ENCODE measurements at places on chromosomes 2 and 18.
A peak's percentile ranks its signal among the peaks of the same experiment; 100 is the strongest.

GRCh38 chr2:236848501-236848900, 237.2 kb upstream of the COPS8 start:
- DNase-seq: no peak

GRCh38 chr2:39805936-39806608, 27.0 kb upstream of the THUMPD2 start:
- no peak for DNase-seq

GRCh38 chr2:99776906-99777646, 287.3 kb upstream of the REV1 start:
- DNase-seq: no peak

DNA sequence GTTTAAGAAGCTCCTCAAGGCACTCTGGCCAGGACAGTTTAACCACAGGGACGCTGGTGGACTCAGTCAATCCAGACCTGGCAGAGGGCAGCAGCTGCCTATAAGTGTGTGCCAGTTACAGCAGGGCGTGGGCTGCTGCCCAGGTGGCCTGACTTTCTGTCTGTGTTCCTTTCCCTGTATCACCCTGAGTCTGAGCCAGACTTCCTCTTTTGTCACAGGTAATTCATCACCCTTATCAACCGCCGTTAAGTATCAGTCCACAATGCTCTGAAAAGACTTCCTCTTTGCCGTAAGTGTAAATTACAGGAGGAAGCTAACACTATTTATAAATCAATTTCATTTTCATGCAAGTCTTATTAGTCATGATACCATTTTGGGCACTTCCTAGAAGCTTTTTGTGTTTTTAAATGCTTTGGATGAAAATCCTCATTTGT, 7.0 kb downstream of the LPIN1 start:
- DNase-seq: peak; percentile 64

- no peak for DNase-seq
Measured at GRCh38 chr2:176035013-176035691, 33.1 kb upstream of the LNPK start.

DNA sequence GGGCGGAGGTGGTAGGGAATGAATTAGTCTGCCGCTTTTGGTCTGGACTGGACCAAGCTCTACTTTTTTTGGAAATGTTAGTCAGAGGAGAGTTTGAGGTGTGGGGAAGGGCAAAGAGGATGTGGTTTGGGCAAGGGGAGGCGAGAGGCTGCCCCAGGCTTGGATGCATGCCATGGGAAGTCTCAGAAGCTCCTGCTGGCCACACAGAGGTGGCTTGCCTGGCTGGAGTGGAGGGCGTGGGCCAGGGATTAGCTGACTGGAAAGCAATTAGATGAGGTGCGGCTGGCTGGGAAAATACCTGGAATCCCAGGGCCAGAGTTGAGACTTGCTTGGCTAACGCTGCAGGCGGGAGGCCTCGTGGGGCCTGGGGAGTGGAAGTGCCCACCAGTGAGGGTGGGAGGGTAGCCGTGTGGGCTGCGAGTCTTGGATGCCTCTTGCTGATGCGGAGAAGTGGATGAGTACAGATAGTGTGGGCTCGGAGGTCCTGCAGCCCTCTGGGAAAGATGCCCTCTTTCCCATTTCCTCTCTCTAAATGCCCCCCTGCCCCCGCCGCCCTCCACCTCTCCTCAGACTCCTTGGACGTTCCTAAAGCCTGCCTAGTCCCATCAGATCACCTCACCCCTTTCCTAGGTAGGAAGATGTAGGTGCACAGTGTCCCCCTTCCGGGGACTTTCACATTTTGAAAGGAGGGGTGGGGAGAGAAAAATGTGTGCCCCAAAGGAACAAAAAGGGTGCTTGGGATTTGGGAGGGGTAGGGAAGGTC, 117.6 kb downstream of the SMAD7 start:
- DNase-seq: peak; percentile 16

DNA sequence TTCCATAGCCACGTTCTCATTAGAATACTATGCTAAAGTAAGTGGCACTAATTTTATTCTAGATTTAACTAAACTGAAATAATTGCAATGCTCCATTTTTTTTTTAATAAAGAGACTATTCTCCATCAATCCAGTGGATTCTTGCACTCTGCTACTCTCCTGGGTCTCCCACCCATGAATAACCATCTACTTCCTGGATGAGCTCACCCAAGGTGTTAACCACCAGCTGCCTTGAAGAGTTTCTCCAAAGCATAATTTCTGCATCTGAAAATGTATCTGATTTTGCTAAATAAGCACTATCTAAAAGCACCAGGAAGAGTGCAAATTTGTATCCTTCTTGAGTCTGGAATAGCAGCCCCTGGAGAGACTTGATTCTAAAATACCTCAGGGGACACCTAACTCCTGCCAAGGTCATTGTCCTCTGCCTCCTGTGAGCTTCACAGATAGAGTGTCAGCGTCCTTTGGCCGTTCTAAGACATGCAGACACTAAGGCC, 41.6 kb upstream of the SH3BP4 start:
- DNase-seq: no peak

- no peak for DNase-seq
Measured at GRCh38 chr18:63312019-63312409, 7.6 kb downstream of the BCL2 start.

DNA sequence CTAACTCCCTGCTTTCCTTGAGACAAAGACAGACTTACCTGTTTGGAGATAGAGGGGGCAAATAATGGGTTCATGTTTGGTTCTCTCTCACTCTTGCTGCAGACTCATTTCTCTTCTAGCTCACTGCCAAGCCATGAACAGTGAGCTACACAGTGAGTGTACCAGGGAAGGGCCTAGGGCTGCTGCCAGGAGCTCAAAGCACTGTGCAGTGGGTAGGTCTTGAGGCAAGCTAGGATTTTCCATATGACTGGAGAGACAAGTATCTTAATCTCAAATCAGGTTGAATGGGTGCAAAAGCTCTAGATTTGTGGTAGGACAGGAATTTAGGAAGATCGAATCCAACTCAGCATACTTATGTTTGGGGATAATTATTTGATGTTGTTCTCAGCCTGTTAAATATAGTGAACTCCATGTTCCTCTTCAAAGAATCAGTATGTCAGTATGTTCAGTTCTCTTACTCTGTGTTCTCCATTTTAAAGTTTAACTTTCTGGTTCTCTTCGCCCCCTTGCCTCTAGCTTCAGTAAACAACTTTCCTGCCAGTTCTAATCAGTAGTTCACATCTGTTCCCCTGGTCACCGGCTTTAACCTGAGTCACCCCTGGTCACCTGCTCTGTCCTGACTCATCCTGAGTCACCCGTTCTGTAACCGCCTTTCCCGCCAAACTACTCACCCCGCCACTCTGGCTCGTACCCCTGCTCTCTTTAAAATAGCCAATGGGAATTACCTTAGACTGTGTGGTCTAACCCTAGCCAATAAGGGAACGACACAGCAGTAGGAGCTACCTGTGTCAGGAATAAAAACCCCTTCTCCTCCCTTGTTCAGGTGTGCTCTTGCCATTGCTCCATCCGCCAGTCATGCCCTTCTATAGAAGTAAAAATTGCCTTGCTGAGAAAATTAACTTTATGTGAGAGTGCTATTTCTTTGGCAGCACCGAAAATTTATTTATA, 21.9 kb downstream of the SLC25A52 start:
- DNase-seq: no peak

DNA sequence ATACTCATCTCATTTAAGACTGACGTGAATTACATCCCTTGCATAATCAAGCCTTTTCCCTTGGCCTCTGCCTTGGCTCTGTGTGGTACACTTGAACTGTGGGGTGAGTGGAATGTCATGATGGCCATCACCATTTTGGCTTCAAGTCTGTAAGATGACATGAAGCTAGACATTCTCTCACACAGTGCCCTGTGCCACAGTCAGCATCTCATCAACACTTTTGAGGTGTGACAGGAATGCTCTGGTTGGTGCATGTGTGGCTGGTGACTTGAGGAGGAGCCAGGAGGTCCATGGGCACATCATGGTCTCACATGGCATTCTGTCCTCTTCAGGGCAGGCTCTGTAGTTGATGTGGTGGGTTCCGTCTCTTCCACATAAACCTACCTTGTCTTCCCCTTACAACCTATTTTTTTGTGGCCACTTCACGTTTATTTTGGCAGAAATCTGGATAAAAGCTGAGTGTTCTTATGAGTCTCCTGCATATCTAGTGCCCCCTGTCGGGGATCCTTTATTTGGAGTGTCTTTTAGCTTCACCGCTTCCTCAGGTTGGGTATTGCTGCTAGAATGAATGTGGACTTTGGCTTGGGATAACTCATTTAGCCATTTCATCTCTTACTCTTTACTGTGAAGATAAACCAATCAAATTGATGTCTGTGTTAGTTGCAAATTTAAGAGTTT, 28.1 kb downstream of the MAP4K4 start:
- DNase-seq: no peak

- DNase-seq: no peak
Measured at GRCh38 chr18:57445488-57446319, 10.5 kb downstream of the ONECUT2 start.

DNA sequence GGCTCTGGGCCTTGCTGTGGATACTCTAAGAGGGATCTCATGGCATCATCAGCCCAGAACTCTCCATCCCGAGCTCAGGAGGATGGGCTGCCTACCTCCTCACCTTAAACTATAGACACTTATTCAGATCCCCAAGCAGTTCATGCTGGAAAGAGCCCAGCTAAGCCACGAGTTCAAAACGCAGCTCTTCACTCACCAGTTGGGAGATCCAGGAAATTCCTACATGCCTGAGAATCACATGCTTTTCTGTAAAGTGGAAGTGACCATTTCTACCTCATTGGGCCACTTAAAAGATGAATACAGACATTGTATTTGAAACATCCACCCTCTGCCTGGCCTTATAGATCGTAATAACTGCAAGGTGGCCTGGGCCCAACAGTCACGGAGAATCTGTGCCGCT, 6.6 kb downstream of the ATOH8 start:
- no peak for DNase-seq

GRCh38 chr2:88654714-88655113, 27.4 kb upstream of the EIF2AK3 start:
- DNase-seq: no peak

DNA sequence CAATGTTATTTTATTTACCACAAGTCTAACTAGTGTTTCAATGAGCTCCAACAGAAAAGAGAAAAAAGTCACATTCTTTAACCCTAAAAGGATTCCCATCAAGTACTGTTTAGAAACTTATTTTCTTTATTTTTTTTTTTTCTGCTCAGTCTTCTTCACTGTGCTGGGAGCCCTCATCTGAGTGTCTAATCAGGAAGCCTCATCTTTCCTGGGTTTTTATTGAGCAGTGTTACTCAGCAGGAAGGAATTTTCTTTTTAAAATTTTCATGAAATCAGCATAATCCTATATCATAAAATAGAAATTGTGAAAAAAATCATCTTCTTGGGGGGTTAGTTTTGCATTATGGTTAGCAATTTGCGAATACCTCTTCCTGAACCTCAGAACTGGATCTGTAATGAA, 453.8 kb downstream of the CDH2 start:
- no peak for DNase-seq

GRCh38 chr2:216839688-216840087, 20.2 kb downstream of the TNP1 start:
- no peak for DNase-seq

GRCh38 chr2:27652790-27653189, 10.6 kb downstream of the SUPT7L start:
- DNase-seq: no peak

DNA sequence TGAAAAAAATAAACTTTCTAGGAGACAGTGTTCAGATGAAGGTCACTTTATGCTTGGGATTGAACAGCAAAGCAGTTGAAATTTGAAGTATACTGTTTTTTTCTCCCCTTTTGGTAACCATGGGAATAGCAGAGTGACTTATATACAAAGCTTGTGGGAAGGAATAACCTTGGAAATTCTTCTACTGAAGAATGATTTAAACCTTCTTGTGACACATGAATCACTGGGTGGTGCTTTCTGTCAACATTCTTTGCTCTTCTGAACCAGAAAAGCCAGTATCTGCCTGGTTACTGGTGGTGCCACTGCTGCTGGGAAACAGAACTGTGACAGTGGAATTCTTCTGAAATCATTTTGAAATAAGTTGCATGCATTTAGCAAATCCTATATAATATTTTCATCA, 39.4 kb upstream of the RND3 start:
- DNase-seq: no peak

GRCh38 chr18:78150590-78150989, 829.0 kb upstream of the SALL3 start:
- DNase-seq: no peak

DNA sequence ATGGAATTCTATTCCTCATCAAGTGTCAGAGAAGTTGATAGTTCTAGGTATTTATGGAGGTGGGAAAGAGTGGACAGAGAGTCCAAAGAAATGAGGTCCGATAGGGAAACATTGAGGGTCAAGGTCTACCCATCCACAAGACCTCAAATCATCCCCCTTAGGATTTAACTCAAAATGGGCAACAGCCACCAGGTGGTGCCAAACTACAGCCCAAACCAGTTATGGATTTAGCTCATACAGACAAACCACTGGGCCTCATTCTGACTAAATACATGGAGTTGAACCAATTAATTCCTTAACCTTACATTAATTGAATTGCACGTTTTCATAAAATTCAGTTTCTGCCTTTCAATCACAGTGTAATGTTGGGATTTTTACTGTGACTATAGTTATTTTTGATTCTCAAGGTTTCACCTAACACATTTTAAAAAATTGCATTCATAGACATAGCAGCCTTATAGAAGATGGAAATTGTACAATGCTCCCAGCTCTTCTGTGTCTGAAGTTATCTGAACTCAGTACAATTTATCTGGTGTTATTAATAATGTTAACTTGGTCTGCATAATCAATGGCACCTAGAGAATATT, 98.2 kb upstream of the HNMT start:
- no peak for DNase-seq

DNA sequence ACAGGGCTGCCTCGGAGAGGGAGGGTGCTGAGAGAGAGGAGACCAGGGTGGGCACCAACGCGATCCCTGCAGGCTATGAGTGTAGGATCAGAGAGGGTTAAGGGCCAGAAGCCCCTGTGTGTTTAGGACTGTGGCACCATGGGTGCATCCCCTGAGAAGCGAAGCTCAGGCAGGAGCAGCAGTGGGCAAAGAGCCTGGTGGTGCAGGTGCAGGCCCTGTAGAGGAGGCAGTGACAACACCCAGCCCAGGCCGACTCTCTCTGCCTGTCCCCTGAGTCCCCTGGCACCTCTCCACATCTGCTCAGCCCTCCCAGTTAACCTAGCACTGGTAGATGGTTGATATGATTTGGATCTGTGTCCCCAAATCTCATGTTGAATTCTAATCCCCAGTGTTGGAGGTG, 139.8 kb downstream of the RNF152 start:
- no peak for DNase-seq

GRCh38 chr2:228268301-228268700, 86.8 kb upstream of the SPHKAP start:
- no peak for DNase-seq

GRCh38 chr2:69997015-69997830, 35.8 kb upstream of the ASPRV1 start:
- no peak for DNase-seq

- DNase-seq: no peak
Measured at GRCh38 chr2:172296267-172297046, 130.9 kb upstream of the ITGA6 start.

All from pancreas (tissue), 10 donors.